ENCODE measurements at places on chromosomes 1 and 21.

- DNase-seq: no peak
Observed at GRCh38 chr1:66580081-66580480, 46.1 kb downstream of the SGIP1 start.

- no peak for DNase-seq
Observed at GRCh38 chr1:110674337-110675059, at the start of gene KCNA3. TSS of gene KCNA3 (minus strand) at chr1:110674940. CDS start at chr1:110674809, 131 bp downstream.

- no peak for DNase-seq
Observed at GRCh38 chr1:156516821-156517220, 16.2 kb upstream of the MEF2D start.

DNA sequence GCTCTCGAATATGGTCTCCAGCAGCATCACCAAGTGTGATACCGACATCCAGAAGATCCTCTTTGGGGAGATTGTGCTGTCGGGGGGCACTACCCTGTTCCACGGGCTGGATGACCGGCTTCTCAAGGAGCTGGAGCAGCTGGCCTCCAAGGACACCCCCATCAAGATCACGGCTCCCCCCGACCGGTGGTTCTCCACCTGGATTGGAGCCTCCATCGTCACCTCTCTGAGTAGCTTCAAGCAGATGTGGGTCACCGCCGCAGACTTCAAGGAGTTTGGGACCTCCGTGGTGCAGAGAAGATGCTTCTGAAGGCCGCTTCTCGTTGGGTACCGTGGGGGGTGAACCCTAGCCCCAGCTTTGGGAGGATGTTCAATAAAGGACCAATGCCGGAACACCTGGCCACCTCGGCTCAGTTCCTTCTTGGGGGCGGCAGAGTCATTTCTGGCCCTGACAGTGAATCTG is 1.3 kb downstream of the ACTRT2 start:
- DNase-seq: no peak

- DNase-seq: no peak
Observed at GRCh38 chr1:21312407-21312992, 22.2 kb upstream of the ECE1 start.
